Left lung (tissue), 14 donors: ENCODE measurements at places on chromosomes 6 and 20. TPM values are rescaled to one million over a fixed set of nuclear protein-coding genes. Genes with fewer than 3 reads are reported as not detected.

The BACH2 gene
- 9.8 TPM for polyA plus RNA-seq

The LIME1 gene
- polyA plus RNA-seq, result 6.7 TPM

The TTLL9 gene
- 4.6 TPM for polyA plus RNA-seq

The TBX18 gene
- 0.27 TPM for polyA plus RNA-seq

The TNNC2 gene
- 0.44 TPM for polyA plus RNA-seq

The ADGRB3 gene
- 15.5 TPM for polyA plus RNA-seq

The HLA-DOA gene
- polyA plus RNA-seq, result 3.3 TPM

DNA sequence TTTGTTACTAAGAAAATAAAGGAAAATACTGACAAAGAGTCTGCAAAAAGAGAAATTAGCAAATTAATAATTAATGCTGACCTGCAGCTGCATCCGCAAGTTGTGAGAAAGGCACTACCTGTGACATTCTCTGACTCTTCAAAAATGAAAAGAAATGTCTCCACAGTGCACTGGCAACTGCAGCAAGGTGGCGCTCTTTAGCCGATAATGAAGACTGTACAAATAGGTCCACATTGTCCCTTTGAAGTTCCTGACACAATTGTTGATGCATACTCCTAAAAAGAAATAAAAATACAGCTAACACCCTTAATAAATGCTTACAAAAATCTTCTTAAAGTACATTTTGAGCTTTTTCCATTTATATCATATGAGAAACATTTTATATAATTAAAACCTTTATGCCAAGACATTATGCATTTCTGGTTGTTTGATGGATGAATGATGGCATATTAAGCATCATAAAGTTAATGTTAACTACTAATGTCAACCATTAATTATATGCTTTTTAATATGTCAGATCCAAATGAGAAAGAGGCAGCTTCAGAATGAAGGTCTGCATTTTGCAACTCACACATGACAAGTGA is 96.5 kb downstream of the MMS22L start:
- peak; percentile 67 for DNase-seq
- no peaks in the 10 kb centered on the region for H3K4me1 ChIP-seq
- no peak overlapping the region for H3K4me3 ChIP-seq

DNA sequence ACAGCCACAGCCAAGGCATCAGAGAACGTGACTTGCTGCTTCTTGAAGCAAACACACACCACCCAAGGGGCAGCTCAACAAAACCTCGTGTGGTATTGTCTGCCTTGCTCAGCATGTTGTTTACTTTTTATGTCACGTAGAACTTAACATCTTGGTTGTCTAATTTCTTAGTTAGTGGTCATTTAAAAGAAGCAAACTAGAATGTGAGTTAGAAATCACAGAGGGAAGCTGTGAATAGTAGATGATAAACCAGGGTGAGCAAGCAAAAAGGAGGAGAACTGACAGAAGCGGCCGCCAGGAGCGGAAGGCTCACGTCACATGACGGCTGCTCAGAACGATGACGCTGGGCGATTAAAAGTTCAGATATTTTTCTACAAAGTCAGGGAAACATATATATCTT is 51.5 kb upstream of the KIF25 start:
- H3K4me1 ChIP-seq, result no peaks in the 10 kb centered on the region
- no peaks in the 10 kb centered on the region for H3K27me3 ChIP-seq
- peaks cover 76% of the 10 kb centered on the region for H3K36me3 ChIP-seq

- peaks cover 39% of the 10 kb centered on the region for H3K27me3 ChIP-seq
- peak overlapping the region; percentile 1 for H3K27ac ChIP-seq
- H3K4me1 ChIP-seq, result peaks cover 43% of the 10 kb centered on the region
- no peak for DNase-seq
- H3K36me3 ChIP-seq, result no peaks in the 10 kb centered on the region
Measured at GRCh38 chr20:57707849-57708693, 1.7 kb downstream of the PMEPA1 start.

DNA sequence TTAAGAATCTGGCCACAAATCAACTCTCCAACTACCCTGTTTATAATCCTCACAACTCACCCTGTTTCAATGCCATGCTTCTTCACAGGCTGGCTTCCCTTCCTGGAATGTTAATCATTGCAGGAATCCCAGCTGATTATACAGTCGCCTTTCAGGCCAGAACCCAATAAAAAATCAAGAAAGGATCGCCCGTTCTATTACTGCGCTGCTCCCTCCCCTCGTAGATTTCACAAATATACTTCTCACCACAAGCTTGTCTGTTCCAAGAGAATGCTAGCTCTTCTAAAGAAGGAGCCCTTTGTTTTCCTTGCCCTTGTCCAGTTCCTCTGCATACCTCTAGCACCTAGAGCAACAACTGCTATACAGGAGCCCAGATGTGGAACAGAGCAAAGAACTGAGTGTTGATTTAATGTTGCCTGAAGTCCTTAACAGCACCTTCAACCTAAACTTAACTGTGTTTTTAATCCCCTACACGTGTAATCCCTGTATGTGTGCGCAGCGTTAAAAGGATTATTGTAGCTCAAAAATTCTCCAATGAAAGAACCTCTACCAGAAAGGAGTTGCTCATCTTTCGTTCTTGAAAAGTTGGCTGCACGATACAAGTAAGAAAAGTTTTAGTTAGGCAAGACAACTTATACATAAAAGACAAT is 988 bp downstream of the ECHDC1 start:
- peak overlapping the region; percentile 56 for H3K4me3 ChIP-seq
- DNase-seq, result no peak
- H3K27me3 ChIP-seq, result no peaks in the 10 kb centered on the region
- H3K36me3 ChIP-seq, result no peaks in the 10 kb centered on the region
- H3K27ac ChIP-seq, result peak overlapping the region; percentile 87
- H3K4me1 ChIP-seq, result peaks cover 71% of the 10 kb centered on the region

- no peaks in the 10 kb centered on the region for H3K4me1 ChIP-seq
- H3K36me3 ChIP-seq, result no peaks in the 10 kb centered on the region
- no peak overlapping the region for H3K4me3 ChIP-seq
Measured at GRCh38 chr6:106967936-106968555, 6.5 kb downstream of the CD24 start.

- no peak overlapping the region for H3K4me3 ChIP-seq
- H3K27me3 ChIP-seq, result no peaks in the 10 kb centered on the region
- no peak overlapping the region for H3K27ac ChIP-seq
- H3K36me3 ChIP-seq, result peaks cover 7% of the 10 kb centered on the region
- DNase-seq, result no peak
Measured at GRCh38 chr20:16388731-16389130, 184.5 kb downstream of the KIF16B start.

DNA sequence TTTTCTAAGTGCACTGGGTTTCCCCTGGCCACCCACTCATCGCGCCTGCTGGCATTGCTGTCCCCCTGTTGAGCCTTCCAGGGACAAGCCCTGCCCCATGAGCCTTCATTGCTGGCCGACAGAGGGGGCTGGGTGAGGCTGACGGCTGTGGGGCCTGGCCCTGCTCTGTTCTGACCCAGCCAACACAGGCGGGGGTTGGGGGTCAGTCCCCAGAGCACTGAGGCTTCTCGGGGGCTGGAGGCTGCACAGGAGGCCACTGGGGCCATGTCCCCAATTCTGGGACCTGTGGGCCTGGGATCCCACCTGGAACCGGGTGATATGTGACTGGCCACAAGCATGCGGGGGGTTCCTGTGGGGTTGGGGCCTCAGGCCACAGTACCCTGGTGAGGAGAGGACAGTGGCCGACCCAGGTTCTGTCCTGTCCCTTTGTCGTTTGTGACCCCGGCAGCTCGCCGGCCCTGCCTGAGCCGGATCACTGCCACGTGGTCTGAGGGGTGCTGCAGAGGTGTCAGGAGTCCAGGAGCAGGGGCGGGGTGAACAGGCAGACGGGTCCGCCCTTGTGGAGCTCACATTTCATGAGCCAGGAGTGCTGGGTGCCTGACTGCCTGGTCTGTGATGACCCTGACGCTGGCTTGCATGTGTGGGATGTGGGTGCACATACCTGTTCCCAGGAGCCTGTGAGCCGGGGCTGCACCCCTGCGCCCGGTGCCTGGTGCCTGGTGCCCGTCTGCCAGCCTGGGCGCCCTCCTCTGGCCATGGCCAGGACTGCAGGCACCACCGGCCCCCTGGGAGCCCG is 2.1 kb upstream of the COL20A1 start:
- peaks cover 42% of the 10 kb centered on the region for H3K36me3 ChIP-seq
- H3K4me3 ChIP-seq, result no peak overlapping the region

DNA sequence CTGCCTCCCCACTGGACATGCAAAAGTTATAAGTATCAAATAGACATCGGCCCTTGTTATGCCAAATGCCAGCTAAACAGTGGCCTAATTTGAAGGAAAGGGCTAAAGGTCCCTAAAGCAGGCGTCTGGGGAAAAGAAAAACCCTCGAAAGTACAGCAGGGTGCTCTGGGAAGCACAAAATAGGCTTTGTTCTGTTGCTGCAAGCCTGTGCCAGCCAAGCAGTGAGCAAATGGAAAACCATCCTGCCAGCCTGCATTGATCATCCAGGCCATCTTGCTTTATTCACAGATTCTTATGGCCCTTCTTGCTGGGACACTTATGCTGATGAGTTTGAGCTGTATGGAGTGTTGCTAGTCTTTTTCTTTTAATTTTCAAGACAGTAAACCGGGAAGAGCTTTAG is 62.2 kb upstream of the PLEKHG1 start:
- DNase-seq, result no peak
- no peak overlapping the region for H3K27ac ChIP-seq
- no peaks in the 10 kb centered on the region for H3K27me3 ChIP-seq
- H3K4me1 ChIP-seq, result no peaks in the 10 kb centered on the region
- no peaks in the 10 kb centered on the region for H3K36me3 ChIP-seq

GRCh38 chr6:87540539-87540938 is 49.2 kb downstream of the RARS2 start:
- H3K27me3 ChIP-seq, result no peaks in the 10 kb centered on the region
- DNase-seq, result peak; percentile 13
- peak overlapping the region; percentile 53 for H3K27ac ChIP-seq
- H3K4me3 ChIP-seq, result no peak overlapping the region

DNA sequence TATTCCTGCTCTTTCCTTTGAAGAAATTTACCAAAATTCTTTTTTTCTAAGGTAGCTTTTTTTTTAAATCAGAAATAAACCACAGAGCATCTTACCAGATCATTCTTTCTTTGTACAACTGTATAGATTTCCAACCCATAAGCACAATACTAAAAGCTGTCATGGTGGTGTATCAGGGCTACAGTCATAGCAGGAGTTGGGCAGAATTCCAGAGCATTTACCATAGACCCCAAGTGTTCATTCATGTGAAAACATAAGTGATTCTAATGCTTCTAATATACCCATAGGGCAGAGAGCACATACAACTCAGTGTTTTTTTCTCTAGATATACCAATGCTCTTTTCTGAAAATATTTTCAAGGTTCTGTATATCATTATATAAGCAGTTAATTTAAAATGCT is 392.5 kb downstream of the FRK start:
- no peaks in the 10 kb centered on the region for H3K36me3 ChIP-seq
- DNase-seq, result no peak
- no peak overlapping the region for H3K27ac ChIP-seq

GRCh38 chr6:167091805-167092107 is 31.1 kb upstream of the CCR6 start:
- H3K27ac ChIP-seq, result no peak overlapping the region
- no peaks in the 10 kb centered on the region for H3K4me1 ChIP-seq
- no peak overlapping the region for H3K4me3 ChIP-seq
- H3K36me3 ChIP-seq, result no peaks in the 10 kb centered on the region
- H3K27me3 ChIP-seq, result no peaks in the 10 kb centered on the region
- DNase-seq, result no peak

GRCh38 chr20:12256806-12257205 is 339.1 kb downstream of the BTBD3 start:
- H3K4me1 ChIP-seq, result no peaks in the 10 kb centered on the region
- no peak overlapping the region for H3K27ac ChIP-seq
- H3K36me3 ChIP-seq, result no peaks in the 10 kb centered on the region
- no peaks in the 10 kb centered on the region for H3K27me3 ChIP-seq
- H3K4me3 ChIP-seq, result no peak overlapping the region
- DNase-seq, result no peak

DNA sequence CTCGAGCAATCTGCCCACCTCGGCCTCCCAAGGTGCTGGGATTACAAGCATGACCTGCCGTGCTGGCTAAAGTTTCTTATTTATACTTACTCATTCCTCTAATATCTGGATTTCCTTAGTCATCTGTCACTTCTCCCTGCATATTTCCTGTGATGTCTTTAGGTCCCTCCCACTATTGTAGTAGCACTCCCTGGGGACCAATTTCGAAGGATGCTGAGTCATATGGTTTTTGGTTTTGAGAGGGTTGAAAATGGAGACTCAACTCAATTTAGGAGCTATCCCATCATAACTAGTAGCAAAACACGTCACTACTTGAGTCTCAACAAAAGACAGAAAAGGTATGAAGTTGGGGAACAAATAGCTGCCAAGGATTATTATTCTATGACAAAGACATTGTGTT is 20.2 kb downstream of the MCUR1 start:
- H3K27ac ChIP-seq, result no peak overlapping the region
- no peaks in the 10 kb centered on the region for H3K4me1 ChIP-seq
- DNase-seq, result no peak
- H3K27me3 ChIP-seq, result no peaks in the 10 kb centered on the region
- no peak overlapping the region for H3K4me3 ChIP-seq

DNA sequence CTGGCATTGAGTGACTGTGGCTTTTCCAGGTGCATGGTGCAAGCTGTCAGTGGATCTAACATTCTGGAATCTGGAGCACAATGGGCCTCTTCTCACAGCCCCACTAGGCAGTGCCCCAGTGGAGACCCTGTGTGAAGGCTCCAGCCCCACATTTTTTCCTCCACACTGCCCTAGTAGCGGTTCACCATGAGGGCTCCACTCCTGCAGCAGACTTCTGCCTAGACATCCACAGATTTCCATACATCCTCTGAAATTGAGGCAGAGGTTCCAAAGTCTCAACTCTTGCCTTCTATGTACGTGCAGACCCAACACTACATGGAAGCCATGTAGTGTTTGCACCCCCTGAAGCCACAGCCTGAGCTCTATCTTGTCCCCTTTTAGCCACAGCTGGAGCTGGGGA is 118.0 kb upstream of the BMP5 start:
- H3K36me3 ChIP-seq, result no peaks in the 10 kb centered on the region
- DNase-seq, result no peak
- H3K4me1 ChIP-seq, result no peaks in the 10 kb centered on the region
- no peak overlapping the region for H3K4me3 ChIP-seq
- no peak overlapping the region for H3K27ac ChIP-seq

DNA sequence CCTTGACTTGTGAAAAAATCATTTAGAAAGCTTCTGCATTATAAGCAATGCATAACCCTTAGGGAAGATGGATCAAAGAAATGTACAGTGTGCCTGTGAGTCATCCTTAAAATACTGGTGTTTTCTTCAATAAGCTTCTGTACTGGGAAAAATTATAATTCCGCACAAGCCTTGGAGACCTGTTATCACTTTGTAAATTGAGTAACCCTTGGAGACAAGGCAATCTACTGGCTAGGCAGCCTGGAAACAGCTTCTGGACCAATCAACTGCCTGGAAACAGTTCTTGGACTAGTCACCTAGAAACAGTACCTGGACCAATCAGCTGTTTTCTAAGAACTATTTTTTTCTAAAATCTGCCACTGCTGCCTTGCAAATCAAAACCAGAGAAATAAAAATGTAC is 25.8 kb upstream of the RNGTT start:
- H3K36me3 ChIP-seq, result no peaks in the 10 kb centered on the region
- no peaks in the 10 kb centered on the region for H3K27me3 ChIP-seq
- no peak overlapping the region for H3K4me3 ChIP-seq
- no peak overlapping the region for H3K27ac ChIP-seq
- DNase-seq, result no peak

GRCh38 chr6:75428204-75428603 is 65.4 kb downstream of the FILIP1 start:
- no peak overlapping the region for H3K4me3 ChIP-seq
- DNase-seq, result no peak
- no peaks in the 10 kb centered on the region for H3K36me3 ChIP-seq

- H3K27me3 ChIP-seq, result no peaks in the 10 kb centered on the region
- H3K36me3 ChIP-seq, result no peaks in the 10 kb centered on the region
- no peak for DNase-seq
- no peak overlapping the region for H3K4me3 ChIP-seq
Measured at GRCh38 chr6:110537208-110538123, 61.1 kb upstream of the SLC22A16 start.

GRCh38 chr20:50519036-50519762 is 9.0 kb downstream of the PTPN1 start:
- H3K4me3 ChIP-seq, result no peak overlapping the region
- no peaks in the 10 kb centered on the region for H3K27me3 ChIP-seq
- H3K4me1 ChIP-seq, result peaks cover 99% of the 10 kb centered on the region
